HS-5 (cell line): ENCODE measurements at places on chromosomes 1 and 21.

GRCh38 chr21:42389449-42389835 lies 6.4 kb downstream of the TMPRSS3 start:
- no peak for DNase-seq

GRCh38 chr1:167666416-167666815 lies 36.4 kb downstream of the RCSD1 start:
- peak; percentile 78 for DNase-seq

GRCh38 chr1:239951511-239952140 lies 140.1 kb upstream of the FMN2 start:
- no peak for DNase-seq

GRCh38 chr1:184568148-184568547 lies 181.3 kb downstream of the C1orf21 start:
- no peak for DNase-seq

- DNase-seq = no peak
These were observed 13.7 kb upstream of the RPL5 start for GRCh38 chr1:92817986-92818764.

- DNase-seq = no peak
These were observed 21.3 kb upstream of the COL18A1 start for GRCh38 chr21:45383615-45384201.

- DNase-seq = peak; percentile 83
These were observed 88.9 kb downstream of the AK5 start for GRCh38 chr1:77370583-77371306.

GRCh38 chr1:200506471-200506870 lies 96.6 kb upstream of the ZNF281 start:
- no peak for DNase-seq

DNA sequence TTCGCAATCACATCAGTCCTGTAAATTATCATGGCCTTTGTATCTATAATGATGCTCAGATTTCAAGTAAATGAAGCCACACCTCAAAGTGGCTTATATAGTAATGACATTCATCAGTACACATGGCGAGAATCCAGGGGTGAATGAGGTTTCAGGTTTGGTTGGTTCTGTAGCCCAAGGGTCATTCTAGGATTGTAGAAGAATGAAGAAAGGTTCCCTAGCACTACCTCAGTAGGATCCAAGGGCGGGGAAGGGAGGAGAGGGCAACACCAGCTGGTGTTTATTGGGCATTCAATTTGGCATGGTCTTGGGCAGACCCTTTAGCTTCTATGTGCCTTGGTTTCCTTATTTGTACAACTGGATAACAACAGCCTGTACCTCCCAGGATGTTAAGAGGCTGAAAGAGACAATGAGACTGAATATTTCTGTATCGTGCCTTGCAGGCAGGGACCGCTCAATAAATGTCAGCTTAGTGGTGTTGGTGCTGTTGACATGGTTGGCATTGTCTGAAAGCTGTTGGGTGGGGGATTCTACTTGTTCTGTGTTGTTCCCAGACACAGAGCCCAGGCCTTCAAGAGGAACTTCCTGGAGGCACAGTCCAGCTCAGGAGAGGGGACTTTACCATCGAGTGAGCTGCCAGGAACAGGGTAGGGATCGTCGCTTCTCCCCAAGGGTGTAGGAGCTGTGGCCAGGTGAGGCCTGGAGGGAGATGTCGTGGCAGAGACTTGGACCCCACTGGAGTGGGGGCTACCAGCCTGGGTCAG lies 388.2 kb downstream of the PTPRU start:
- no peak for DNase-seq

DNA sequence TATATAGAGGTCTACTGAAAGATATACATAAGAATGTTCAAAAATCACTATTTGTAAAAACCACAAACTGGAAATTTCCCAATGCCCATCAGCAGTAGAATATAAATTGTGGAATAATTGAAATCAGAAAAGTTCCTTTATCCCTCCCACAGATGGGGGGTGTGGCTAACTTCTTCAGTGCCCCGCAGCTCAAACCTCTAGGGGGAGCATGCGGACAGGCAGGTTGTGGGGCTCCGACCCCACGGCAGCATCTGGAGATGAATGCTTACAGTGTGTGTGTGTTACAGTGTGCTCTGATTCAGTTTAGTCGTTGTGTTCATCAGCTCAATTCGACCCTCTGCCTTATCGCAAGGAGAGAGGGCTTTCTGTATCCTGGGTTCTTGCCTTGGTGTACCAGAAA lies 262.1 kb upstream of the LRRC7 start:
- DNase-seq = no peak

DNA sequence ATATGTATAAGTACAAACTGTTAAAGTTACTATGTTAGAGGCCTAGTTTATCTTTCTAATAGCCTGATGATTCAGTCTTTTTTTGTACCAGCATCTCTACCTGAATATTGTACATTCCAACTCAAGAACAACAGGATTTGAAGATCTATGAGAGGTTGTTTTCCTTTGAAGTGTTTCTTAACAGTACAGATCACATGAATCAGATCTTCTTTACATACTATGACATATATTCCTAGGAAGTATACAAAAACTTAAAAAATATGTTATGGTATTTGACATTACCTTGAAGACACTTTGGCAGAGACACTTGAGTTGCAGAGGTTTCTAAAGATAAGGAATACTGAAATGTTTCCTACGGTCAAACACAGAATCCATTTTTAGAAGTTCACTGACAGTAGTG lies 1280.9 kb downstream of the KCNT2 start:
- DNase-seq = no peak

DNA sequence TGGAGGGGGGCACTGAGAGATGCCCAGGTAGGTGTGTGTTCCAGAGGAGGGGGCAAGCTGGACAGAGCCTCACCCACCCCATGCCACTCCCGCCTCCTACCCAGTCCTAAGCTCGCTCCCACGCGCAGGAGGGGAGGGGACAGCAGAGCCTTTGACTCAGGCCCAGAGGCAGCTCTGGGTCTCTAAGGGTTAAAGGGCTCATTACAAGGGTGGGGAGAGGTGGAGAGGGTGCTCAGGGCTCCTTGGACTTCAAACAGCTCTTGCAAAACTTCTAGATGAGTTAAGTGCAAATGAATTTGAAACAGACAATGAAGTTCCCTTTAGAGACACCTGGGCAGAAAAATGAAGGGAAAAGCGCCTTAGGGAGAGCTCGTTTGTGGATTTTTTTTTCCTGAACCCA lies 104.2 kb upstream of the CASZ1 start:
- DNase-seq = no peak

- DNase-seq = peak; percentile 54
These were observed 39.5 kb downstream of the XCL2 start for GRCh38 chr1:168504064-168504837.

DNA sequence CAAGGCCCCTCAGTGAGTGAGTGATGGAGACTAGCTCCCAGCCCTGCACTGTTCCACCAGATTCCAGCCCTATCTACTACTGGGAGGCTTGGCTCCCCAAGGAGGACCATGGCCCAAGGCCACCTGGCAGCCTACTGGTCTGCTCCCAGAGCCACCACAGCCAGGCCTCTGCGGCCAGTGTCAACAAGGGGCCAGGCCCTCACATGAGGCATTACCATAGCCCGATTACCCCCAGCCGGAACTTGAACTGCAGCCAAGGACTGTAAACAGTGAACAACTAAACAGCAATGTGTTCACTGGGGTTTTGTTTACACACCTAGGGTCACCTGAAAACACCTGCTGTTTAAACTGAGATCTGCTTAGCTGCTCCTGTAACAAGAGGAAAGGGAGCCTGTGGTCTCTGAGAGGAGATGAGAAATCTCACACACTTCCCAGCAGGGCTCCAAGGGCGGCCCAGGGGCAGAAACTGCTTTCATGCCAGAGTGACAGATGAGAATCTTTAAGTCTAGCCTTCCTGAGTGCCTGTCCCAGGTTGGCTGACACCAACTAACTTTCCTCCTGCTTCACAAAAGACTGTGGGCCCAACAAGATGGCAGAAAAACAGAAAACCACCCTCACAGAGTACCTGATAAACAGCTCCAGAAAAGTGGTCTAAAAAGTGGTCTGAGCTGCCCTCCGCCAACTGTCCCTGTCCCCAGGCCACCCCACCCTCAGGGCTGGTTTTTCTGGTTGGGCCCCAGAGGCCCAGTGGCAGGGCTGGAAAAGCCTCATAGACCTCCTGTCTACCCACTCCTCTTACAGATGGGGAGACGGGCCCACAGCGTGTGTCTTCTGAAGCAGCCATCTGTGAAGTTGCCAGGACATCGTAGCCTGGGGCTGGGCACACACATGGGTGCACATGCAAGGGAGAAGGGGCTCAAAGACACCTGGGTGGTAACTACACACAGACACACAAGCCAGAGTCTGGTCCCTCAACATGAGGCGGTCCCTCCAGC lies 28.8 kb downstream of the MEF2D start:
- no peak for DNase-seq

GRCh38 chr1:246367041-246367440 lies 140.0 kb downstream of the SMYD3 start:
- no peak for DNase-seq

- no peak for DNase-seq
These were observed 1010.3 kb downstream of the AMY1C start for GRCh38 chr1:104760017-104760416.

- no peak for DNase-seq
These were observed 2.1 kb upstream of the KIF21B start for GRCh38 chr1:201025571-201026002.

DNA sequence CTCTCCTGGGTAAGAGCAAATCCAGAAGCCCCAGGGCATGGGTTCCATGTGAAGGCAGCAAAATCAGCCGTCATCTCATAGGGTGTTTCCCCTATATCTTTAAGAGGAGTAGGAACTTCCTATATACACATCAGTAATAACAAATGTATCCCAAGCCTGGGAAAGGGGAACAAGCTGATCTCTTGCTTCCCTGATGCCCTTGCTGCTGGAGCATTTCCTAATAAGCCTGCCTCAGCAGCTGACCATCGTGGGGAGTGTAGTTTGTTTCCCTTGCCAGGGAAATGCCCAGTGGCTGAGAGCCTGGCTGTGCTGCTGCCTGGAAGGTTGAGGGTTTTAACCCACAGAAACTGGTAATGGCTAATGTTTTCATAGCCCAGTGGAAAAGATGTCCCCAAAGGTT lies 177.0 kb downstream of the NPHP4 start:
- no peak for DNase-seq

- DNase-seq = no peak
These were observed 3.3 kb upstream of the ADAR start for GRCh38 chr1:154611150-154611862.
